ENCODE measurements at places on chromosomes 4 and X. TPM values are rescaled to one million over a fixed set of nuclear protein-coding genes. Genes with fewer than 3 reads are reported as not detected.

- DNase-seq: no peak
Observed at GRCh38 chr4:2177443-2178093, 64.4 kb downstream of the HAUS3 start.

FHL1 gene
- 2,023 TPM for total RNA-seq

DNA sequence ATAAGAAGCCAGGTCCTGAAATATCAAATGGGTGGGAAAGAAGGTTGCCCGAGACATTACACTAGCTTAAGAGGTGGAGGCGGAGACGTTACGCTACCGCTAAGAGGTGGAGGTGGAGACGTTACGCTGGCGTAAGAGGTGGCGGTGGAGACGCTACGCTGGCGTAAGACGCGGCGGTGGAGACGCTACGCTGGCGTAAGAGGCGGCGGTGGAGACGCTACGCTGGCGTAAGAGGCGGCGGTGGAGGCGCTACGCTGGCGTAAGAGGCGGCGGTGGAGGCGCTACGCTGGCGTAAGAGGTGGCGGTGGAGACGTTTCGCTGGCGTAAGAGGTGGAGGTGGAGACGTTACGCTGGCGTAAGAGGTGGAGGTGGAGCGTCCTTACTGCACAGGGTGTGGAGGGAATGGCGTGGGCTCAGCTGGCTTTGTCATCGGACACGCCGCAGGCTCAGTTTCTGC lies 12.8 kb downstream of the CYP4V2 start:
- DNase-seq: no peak

- DNase-seq: no peak
Observed at GRCh38 chrX:49673394-49673793, 22.4 kb downstream of the PAGE1 start.

PABPC1L2B gene
- not detected for total RNA-seq

DNA sequence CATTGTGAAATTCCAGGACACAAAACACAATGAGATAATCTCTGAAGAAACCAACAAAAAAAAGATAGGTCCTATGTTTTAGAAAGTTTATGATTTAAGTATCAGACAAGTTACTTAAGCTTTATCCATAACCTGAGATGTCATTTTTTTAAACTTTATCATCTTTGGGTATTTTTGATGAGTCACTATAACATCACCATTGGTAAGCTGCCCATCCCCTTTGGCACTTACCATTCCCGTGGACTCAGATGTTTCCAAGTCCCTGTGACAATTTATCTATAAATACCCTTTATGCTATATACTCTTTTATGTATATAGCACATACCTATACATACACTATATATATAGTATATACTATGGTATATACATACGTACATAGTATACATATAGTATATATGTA lies 198.9 kb upstream of the GEMIN8 start:
- DNase-seq: no peak
